ENCODE measurements at places on chromosomes 11 and 22. TPM values are rescaled to one million over a fixed set of nuclear protein-coding genes. Genes with fewer than 3 reads are reported as not detected.

HBB gene
- total RNA-seq: 20.2 TPM

NAALAD2 gene
- total RNA-seq: 0.16 TPM

- ATAC-seq: no peak
Observed at GRCh38 chr11:7088921-7089320, at the start of gene RBMXL2. RBMXL2 (plus strand) TSS chr11:7088998; CDS start chr11:7089121, 123 bp downstream.

GRCh38 chr11:10651656-10652361 lies 41.7 kb downstream of the IRAG1 start:
- no peak for ATAC-seq

GRCh38 chr22:38940811-38941384 lies 16.5 kb upstream of the APOBEC3A start:
- no peak for ATAC-seq

DNA sequence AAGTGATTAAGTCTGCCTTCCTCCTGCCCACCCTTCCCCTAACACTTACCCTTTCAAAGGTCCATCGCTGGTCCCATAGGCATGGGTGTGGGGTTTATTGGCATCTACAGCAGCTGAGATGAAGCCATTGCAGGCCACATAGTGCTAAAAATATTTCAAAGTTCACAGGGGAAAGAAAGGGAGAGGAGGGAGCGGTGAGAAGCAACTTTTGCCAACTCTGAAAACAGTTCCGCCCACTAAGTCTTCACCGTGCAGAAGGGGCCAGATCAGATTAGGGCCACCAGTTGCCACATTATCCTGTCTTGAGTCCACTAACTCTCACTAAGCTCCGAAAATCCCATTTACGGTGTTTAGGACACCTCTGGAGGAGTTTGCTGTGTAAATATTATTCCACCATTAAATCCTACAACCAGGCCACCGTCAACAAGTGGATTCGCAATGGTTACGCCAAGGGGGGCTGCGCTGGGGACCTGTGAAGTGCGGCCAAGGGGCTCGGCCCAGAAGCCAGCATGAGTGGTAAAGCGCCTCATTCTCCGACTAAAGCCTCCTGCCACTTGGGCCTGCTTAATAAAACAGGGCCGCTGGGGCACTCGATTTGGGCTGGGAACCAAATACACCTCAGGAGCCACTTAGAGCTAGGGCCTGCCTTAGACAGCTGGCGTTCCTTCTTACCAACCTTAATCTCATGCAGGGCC lies 534.9 kb downstream of the MIAT start:
- no peak for ATAC-seq

DNA sequence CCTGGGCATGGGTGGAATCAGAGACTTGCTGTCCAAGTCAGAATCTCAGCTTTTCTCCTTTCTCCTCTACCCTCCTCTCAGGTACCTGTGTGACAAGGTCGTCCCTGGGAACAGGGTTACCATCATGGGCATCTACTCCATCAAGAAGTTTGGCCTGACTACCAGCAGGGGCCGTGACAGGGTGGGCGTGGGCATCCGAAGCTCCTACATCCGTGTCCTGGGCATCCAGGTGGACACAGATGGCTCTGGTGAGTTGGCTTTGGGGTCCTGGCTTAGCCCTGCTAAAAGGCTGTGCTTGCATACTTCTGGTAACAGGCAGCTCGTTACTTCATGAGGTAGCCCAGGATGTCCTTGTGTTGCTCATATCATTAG lies 10.7 kb downstream of the MCM5 start:
- ATAC-seq: no peak
